ENCODE measurements at places on chromosomes 5 and 9. TPM values are rescaled to one million over a fixed set of nuclear protein-coding genes. Genes with fewer than 3 reads are reported as not detected.

Gene CNOT6
- 15.1 TPM for total RNA-seq

Gene TNFSF8
- total RNA-seq, result not detected

Gene RGS3
- total RNA-seq, result 53.7 TPM

Gene PTAR1
- 99.5 TPM for total RNA-seq

Gene IFNA2
- not detected for total RNA-seq

Gene NRARP
- total RNA-seq, result 0.30 TPM

Gene LCN6
- total RNA-seq, result not detected

All from smooth muscle cell of the umbilical artery (primary cell).